ENCODE measurements at places on chromosomes 16 and 17. TPM values are rescaled to one million over a fixed set of nuclear protein-coding genes. Genes with fewer than 3 reads are reported as not detected.

TCAP gene
- total RNA-seq, result 2.5 TPM

CDRT15L2 gene
- total RNA-seq, result not detected

DNA sequence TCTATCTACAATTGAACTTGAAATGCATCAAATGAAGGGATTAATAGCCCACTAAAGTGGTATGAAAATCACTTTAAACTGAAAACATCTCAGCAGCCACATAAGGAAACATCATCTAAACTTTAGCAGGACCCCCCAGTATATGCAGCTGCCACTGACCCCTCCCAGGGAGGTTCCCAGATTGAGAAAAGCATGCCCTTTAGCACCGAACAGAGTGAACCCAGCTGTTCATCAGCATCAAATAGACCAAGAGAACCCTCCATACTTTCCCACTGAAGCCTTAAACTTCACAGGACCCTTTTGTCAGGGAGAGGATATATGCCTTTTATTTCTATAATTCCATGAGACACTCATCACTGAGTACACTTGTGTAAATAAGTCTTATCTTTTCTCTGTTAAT is 44.6 kb downstream of the MYH10 start:
- no peak for DNase-seq

SALL1 gene
- 101 TPM for total RNA-seq

DNA sequence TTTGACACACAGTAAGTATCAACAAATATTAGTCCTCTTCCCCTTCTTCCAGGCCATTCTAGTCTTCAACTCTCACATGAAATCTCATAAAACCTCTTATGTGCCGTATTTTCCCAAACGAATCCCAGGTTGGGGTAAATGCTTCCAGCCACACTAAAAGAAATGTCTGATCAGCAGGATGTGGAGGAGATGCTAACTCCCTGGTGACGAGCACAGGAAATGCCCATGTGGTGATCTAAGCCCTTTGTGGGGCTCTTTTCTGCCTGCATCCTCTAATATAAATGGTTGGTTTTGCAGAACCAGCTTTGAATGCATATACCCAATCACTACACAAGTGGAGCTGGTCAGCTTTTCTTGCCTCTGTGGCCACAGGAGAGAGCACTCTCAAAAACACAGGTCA is 498.2 kb upstream of the ERCC4 start:
- DNase-seq, result no peak

KRT9 gene
- not detected for total RNA-seq

GRCh38 chr16:15765880-15766279 is 90.9 kb downstream of the MYH11 start:
- peak; percentile 46 for DNase-seq

GRCh38 chr16:48103591-48103990 is 52.2 kb downstream of the ABCC12 start:
- no peak for DNase-seq

- DNase-seq, result no peak
These were observed 140.2 kb upstream of the ADAMTS18 start for GRCh38 chr16:77574867-77575624.

- DNase-seq, result no peak
These were observed 47.8 kb downstream of the ITFG1 start for GRCh38 chr16:47413041-47413440.

- no peak for DNase-seq
These were observed 6.5 kb upstream of the USP32 start for GRCh38 chr17:60398227-60398959.
